ENCODE measurements at places on chromosomes 12 and 14. TPM values are rescaled to one million over a fixed set of nuclear protein-coding genes. Genes with fewer than 3 reads are reported as not detected.

TPPP2 gene
- 4.8 TPM for polyA plus RNA-seq

PIP4K2C gene
- polyA plus RNA-seq, result 47.4 TPM

LUM gene
- 119 TPM for polyA plus RNA-seq

CEP170B gene
- polyA plus RNA-seq, result 14.4 TPM

PTPRO gene
- 246 TPM for polyA plus RNA-seq

GNPTAB gene
- polyA plus RNA-seq, result 30.0 TPM

ZDHHC22 gene
- 0.38 TPM for polyA plus RNA-seq

- DNase-seq, result no peak
Observed at GRCh38 chr14:30445852-30446251, 113.1 kb upstream of the G2E3 start.

DNA sequence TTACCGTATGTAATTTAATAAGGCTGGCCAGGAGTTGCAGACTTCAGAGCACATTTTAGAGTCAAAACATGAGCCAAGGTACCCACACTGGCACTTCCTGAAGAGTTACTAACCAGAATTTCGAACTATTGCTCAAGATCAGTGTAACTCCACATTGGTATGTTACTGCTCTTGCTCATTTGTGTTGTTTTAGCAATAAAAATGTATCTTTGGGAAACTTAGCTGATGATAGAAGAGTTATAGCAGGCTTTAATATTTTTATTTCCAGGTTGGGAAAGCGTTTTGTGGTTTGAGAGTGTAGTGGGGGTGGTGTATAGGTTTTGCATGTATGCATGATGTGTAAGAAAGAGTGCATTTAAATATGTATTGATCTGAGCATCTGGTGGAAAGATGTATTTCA is 96.6 kb downstream of the SCN8A start:
- DNase-seq, result no peak

DNA sequence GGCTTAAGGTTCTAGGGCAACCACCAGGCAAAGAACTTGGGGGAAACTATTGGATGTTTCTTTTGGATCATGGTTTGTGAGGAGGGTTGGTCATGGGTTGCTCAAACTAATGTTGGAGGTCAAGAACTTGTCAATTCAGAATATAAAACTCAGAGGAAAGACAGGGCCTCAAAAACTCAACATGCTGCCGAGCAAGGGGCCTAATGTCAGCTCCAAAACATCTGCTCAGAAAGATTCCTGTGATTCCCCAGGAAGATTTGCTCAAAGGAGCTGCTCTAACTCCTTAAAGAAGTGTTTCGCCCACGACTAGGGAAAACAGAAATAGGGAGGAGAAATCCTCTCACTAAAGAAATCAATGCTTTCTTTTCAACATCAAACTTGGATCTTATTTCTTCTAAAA is 3.7 kb upstream of the IGF1 start:
- DNase-seq, result no peak

DNA sequence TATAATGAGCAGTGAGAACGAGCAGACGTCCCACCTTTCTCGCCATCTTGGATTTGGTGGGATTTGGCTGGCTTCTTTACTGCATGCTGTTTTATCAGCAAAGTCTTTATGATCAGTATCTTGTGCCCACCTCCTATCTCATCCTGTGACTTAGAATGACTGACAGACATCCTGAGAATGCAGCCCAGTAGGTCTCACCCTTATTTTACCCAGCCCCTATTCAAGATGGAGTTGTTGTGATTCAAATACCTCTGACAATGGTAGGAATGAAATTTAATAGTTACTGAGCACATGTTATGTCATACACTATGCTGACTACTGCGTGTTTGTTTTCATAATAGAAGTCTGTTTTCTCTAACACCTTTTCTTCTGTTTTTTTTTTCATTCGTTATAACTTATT is 1.9 kb downstream of the TMTC3 start:
- DNase-seq, result no peak

GRCh38 chr14:52040598-52040997 is 28.3 kb downstream of the NID2 start:
- no peak for DNase-seq

DNA sequence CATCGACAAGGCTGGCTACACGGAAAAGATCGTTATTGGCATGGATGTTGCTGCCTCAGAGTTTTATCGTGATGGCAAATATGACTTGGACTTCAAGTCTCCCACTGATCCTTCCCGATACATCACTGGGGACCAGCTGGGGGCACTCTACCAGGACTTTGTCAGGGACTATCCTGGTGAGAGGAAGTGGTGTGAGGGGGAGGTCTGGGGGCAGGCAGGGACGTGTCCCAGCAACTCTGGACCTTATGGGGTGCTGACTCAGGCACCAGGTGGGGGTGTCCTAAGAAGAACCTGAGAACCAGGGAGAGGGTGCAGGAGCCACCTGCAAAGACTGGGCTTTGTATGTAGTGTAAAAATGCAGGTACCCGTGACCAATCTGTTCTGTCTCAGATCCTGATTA is 5.2 kb downstream of the ENO2 start:
- no peak for DNase-seq

GRCh38 chr14:55713486-55713885 is 133.5 kb downstream of the KTN1 start:
- no peak for DNase-seq

GRCh38 chr12:109343677-109344076 is 4.0 kb upstream of the MYO1H start:
- no peak for DNase-seq

- no peak for DNase-seq
Observed at GRCh38 chr14:51638071-51638944, 13.4 kb upstream of the FRMD6 start.

DNA sequence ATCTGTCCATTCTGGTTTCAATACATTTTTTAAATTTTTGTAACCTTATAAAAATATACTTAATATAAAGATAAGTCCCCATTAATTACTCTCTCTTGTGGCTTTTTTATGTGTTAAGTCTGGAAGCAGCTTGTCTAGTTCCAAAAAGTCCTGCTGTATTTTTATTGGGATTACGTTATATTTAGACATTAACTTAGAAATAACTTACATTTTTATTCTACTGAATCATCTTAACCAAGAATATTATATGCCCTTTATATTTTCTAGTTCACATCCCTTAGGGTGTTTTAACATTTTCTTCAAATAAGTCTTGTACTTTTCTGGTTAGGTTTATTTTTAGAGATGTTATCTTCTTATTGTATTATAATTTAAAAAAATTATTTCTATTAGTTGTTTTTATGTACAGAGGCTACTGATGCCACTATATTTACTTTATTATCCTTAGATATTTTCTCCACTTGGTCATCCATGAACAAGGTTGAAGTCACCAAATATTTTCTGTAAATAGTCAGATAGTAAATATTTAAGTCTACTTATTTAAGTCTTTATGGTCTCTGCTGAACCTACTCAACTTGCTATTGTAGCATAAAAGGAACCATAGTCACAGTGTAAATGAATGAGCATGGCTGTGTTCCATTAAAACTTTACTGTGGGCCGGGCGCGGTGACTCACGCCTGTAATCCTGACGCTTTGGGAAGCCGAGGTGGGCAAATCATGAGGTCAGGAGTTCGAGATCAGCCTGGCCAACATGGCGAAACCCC is 132.4 kb upstream of the NEDD1 start:
- DNase-seq, result no peak
